Activated CD4-positive, alpha-beta T cell treated with anti-CD3 and anti-CD28 coated beads, Interleukin-2, amount 10 ng/mL, durations not matched to agents 7 days and 5 days (primary cell): ENCODE measurements at places on chromosomes 5 and 9.

- DNase-seq, result no peak
Observed at GRCh38 chr5:140292212-140293036, 10.5 kb downstream of the PFDN1 start.

DNA sequence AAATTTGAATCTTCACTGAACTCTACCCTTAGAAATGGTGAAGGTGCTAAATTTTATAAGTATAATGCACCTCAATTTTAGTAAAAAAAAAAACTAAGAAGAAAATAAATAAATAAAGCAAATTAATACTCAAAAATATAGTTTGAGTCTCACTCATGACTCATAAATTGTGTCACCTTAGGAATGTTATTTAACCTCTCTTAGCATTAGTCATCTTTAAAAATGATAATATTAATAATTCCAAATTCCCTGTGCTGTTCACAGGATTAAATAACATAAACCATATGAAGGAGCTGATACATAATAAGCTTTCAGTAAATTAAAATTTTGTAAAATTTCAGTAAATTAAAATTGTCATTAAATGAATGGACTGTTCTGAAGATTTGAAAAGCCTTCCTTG lies 339.8 kb upstream of the RGMB start:
- DNase-seq, result no peak

DNA sequence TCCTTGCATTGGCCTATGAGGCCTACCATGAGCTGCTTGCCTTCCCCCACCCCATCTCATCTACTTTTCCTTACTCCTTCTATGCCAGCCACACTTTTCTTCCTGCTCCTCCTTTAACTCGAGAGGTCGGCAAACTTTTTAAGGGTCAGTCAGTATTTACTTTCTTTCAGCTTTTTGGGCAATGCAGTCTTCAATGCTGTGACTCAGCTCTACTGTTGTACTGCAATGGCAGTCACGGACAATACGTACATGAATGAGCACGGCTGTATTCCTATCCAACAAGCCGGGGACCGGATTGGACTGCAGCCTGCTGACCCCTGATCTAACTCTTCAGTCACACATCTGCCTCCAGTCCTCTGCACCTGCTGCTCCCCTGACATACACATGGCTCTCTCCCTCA lies 602 bp upstream of the ACTL7A start:
- no peak for DNase-seq

GRCh38 chr5:20335978-20336377 lies 348.0 kb upstream of the CDH18 start:
- DNase-seq, result no peak

DNA sequence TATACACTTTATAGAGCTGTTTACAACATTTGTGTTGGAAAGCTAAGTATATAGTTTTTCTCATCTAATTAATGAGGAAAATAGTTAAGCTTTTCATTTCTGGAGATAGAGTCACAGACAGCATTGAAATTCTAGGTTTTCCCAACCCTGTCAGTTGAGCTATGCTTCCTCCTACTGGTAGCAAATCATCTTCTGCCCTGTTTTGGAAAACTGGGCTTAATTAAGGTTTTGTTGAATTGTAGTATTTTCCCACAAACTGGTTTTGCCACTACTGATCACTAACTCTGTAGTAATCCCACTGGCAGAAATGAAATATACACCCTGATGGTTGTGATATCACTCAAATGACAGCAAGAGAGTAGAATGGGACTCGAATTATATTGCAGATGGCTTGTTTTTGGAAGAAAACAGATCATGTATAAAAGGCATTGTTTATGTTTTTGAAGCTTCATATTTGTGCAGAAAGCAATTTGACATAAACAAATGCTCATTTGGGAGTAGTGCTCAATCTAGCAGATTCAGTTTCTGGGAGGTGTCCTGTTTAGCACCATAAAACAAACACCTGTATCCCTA lies 46.6 kb downstream of the CD180 start:
- DNase-seq, result no peak

DNA sequence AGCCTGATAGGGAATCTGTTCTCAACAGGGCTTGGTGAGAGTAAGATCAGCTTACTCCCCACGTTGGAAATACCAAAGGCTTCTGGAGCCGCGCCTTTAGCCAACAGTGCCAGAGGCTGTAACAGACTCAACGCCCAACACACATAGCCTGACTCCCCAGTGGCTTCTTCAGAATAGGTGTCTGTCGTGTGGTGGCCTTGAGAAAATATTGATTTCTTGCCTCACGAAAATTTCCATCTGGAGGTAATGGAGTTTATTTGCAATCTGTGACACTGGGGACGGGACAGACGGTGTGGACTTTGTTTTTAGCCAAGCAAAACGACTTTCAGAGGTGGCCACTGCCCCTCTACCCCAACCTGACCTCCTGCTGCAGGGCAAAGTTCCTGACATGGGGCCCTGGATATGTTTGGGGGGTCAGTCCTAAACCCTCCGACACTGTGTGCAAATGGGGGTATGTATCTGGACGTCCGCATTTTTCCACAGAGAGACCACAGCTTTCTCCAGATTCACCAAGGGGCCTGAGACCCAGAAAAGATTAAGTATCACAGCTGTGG lies 189.3 kb downstream of the CDK5RAP2 start:
- no peak for DNase-seq

DNA sequence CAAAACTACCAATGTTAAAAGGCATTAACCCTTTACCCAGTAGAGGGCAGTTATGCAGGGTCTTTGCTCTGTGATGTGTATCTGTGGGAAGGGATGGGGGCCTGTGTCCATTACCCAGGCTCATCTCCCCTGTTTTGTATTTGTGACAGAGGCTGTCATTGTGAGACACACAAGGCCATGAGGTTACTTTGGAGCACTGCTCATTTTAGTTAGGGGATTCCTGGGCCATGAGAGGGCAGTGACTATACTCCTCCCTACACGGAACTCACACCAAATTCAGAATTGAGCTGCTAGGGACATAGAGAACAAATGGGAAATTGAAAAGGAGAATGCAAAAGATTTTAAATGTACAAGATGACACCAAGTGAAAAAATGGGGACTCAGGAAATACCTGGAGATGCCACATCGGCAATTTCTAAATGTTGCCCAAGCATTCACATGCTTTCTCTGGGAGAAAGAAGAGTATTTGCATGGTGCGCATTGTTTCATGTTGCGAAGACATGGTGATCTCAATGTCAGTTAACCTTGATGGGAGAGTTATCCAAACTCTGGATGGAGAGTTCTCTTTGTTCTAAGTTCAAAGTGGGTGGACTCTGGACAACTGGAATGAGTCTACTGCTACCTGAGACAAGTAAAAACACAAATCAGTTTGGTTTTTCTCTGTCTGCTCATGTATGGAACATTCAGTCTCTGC lies 32.5 kb downstream of the C9orf152 start:
- DNase-seq, result no peak

DNA sequence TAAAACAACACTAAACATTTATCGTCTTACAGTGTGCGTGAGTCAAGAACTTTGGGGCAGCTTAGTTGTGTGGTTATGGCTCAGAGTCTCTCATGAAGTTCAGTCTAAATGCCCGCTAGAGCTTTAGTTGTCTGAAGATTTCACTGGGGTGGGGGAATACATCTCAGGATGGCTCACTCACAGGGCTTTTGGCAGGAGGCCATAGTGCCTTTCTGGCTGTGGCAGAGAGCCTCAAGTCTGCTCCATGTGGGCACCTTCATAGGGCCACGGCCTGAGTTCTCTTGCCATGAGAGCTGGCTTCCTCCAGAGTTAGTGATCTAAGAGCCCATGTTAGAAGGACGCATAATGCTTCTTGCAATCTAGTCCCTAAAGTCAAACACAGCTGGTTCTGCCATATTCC lies 258.8 kb upstream of the NUDT12 start:
- no peak for DNase-seq

GRCh38 chr9:84781458-84781857 lies 111.9 kb downstream of the NTRK2 start:
- DNase-seq, result peak; percentile 10

DNA sequence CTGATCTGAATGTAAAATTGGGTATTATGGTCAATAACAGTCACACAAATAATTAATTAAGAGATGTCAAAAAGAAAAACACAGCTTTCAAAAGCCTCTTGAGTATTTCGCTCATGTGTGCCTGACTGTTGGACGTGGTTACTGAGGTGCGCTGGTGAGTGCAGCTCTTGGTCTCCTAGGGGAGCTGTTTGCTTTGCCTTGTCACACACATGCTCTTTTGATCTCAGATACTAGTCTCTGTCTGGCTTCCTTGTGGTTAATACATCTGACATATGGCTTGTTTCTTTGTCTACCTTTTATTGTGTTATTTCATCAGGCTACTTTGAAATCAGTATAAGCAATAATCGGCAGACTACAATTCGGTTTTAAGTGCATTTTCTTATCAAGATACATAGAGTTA lies 51.5 kb downstream of the PCSK1 start:
- peak; percentile 12 for DNase-seq

- DNase-seq, result no peak
Observed at GRCh38 chr9:132787748-132788159, 90.3 kb downstream of the AK8 start.

- DNase-seq, result no peak
Observed at GRCh38 chr5:5100635-5101034, 39.5 kb upstream of the ADAMTS16 start.

GRCh38 chr5:64019746-64020145 lies 57.5 kb upstream of the HTR1A start:
- DNase-seq, result no peak

GRCh38 chr5:35202319-35203111 lies 27.8 kb downstream of the PRLR start:
- DNase-seq, result peak; percentile 41

- DNase-seq, result peak; percentile 80
Observed at GRCh38 chr5:132385326-132386105, 16.0 kb downstream of the SLC22A5 start.

DNA sequence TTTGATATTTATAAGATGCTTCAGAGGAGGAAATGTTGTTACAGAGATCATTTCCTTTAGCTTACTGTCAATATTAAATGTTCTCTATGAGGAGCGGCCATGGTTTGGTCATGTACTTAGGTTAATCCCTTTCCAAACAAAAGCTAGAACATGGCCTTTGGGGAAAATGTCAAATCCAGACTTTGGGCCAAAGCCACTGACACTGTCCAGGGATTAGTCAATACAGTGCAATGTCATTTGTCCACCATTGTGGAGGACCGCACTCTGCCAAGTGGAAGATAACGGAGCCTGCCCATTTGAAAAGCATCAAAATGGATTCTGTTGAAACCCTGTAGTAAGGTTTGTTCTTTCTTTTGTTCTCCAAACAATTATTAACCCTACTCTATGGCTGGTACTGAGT lies 50.1 kb downstream of the FRMPD1 start:
- no peak for DNase-seq

DNA sequence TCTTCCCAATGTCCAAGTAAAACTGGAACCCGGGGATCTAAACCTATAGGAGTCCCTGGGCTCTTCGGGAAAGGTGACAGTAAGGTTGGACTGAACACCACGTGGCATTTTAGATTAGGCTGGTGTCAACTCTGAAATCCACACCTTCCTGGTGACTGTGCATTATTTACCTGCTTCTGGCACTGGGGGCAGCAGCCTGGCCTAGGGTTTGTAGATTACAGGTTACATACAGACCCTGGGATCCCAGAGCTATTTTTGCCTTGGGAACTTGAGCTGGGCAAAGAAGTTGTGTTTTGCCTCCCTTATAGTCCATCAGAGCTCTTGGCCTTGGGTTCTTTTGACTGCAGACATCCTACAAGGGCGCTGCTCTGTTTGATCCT lies 173.2 kb downstream of the DAB2IP start:
- no peak for DNase-seq

GRCh38 chr9:93468763-93469456 lies 15.5 kb upstream of the FAM120AOS start:
- DNase-seq, result no peak

- DNase-seq, result no peak
Observed at GRCh38 chr5:33854733-33855151, 37.0 kb downstream of the ADAMTS12 start.

GRCh38 chr5:144273232-144274027 lies 102.8 kb downstream of the KCTD16 start:
- DNase-seq, result no peak

DNA sequence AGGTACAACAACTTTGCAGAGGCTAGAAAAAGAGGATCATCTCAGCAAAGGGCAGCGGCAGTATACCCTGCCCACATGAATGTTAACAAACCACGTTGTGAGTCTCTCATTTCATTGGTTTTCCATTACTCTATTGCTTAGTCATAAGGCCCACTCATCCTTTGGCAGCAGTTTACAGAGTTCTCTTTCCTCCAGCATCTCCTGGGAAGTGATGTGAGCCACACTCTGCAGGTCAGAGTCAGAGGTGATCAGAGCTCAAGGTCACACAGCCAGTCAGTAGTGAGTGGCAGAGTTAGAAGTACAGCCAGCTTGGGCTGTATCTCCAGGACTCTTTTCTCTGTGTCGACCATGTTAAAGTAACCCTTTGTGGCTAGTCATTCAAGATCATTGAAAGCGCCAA lies 599.6 kb upstream of the GRAMD2B start:
- no peak for DNase-seq

DNA sequence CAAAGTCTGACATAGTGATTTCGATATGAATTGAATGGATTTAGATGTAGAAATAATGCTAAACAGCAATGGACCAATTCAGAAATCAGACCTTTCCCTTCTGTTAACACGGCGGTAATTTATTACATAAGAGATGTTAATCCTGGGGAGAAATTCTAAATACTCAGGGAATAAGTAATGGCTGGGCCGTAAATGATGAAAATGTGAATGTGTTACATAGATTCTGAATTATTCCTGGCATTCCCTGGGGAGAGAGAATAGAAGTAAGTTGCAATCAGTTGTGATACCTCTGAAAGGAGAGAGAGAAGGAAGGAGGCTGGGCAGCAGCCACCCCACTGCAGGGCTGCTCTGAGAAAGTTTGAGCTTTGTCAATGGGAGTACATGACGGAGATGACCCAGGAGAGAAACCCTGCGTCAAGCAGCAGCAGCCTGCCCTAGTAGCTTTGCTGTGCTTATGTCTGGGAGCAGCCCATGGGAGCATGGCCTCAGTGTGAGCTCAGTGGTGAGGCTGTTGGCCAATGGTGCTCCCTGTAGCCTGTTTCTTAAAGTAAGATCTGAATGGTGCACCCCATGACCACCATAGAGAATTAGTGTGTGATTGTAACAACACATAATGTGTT lies 420.1 kb downstream of the MTRR start:
- DNase-seq, result no peak

DNA sequence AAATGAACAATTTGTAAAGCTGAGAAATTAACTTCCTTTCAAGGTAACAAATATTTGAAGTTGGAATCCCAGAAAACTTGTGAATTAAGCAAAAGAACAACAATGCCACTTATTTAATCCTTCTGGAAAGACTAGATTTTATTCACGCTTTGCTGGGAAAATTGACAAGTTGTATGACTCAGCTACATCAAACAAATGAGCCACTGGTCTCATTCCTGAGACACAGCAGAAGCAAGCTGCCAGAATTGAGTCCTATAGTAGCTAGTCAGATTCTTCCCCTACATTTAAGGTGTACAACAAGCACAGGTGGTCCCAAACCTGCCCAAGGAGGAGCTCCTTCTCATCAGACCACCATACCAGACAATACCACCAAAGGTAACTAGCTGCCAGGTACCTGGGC lies 280.7 kb downstream of the SPOCK1 start:
- no peak for DNase-seq

DNA sequence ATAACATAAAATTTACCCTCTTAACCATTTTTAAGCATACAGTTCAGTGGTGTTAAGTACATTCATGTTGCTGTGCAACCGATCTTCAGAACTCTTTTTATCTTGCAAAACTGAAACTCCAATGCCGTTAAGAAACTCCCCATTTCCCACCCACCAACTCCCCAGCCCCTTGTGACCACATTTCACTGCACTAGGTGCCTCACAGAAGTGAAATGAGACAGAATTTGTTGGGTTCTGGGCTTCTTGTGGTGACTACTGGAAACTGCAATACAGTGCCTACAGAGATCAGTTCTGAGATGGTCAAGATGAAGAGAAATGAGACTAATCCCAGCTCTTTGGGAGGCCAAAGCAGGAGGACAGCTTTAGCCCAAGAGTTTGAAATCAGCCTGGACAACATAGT lies 202.1 kb upstream of the SLC30A5 start:
- DNase-seq, result peak; percentile 59
